ENCODE measurements at places on chromosomes 1 and 21.

- H3K36me3 ChIP-seq, result no peaks in the 10 kb centered on the region
- no peak for DNase-seq
- H3K27ac ChIP-seq, result no peak overlapping the region
- no peaks in the 10 kb centered on the region for H3K27me3 ChIP-seq
- H3K4me1 ChIP-seq, result peaks cover 56% of the 10 kb centered on the region
Measured at GRCh38 chr1:27116232-27116631, 38.7 kb downstream of the SLC9A1 start.

DNA sequence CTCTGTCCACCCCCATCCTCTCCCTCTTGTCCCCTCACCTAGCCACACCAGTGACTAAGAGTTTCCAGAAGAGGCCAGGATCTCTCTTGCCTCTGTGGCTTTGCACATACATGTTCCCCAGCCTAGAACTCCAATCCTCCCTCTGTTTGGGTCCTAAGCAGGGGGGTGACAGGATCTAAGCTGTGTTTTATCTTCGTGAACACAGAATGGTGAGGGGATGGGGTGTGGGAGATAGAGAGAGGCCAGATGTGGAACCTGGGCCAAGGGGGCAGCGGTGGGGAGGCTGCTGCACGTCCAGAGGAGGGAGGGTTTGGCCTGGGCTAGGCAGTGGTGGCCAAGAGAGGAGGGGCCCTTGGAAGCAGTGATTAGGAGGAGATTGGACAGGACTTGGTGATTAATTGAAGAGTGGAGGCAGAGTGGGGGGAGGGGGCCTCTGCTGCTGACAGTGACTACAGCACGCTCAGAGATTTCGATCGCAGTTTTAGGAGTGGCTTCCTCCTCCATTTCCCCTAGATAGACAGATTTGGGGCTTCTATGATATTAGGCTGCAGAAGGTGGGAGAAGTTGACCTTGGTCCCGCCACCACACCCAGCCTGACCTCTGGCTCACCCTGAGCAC, 17.1 kb upstream of the ADGRB2 start:
- no peaks in the 10 kb centered on the region for H3K36me3 ChIP-seq
- H3K4me1 ChIP-seq, result no peaks in the 10 kb centered on the region
- DNase-seq, result peak; percentile 44
- H3K27me3 ChIP-seq, result peaks cover 8% of the 10 kb centered on the region

- no peak overlapping the region for H3K4me3 ChIP-seq
- no peak for DNase-seq
- H3K27ac ChIP-seq, result no peak overlapping the region
- H3K36me3 ChIP-seq, result no peaks in the 10 kb centered on the region
Measured at GRCh38 chr1:7232441-7233236, 447.4 kb downstream of the CAMTA1 start.

- H3K4me1 ChIP-seq, result peaks cover 11% of the 10 kb centered on the region
- peak overlapping the region; percentile 87 for H3K27ac ChIP-seq
- H3K4me3 ChIP-seq, result no peak overlapping the region
Measured at GRCh38 chr1:155833665-155834295, 23.2 kb downstream of the GON4L start.

DNA sequence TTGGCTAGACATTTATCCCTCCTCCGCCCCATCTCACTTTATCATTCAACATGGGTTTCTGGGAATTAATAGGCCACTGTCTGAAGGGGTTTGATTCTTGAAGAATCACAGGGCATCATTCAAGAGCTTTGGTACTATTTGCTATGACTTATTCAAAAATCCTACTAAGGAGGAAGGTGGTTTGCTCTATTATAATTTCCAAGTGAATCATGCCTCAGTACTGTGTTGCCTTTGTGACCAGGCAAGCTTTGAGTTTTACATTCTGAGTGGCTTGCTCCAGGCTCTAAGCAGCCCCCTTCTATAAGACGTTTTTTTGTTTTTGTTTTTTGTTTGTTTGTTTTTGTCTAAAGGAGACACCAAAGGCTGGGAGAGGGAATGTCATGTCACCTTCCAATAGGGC, 2.6 kb downstream of the C1orf21 start:
- peaks cover 12% of the 10 kb centered on the region for H3K4me1 ChIP-seq
- H3K27me3 ChIP-seq, result peaks cover 4% of the 10 kb centered on the region
- DNase-seq, result no peak

DNA sequence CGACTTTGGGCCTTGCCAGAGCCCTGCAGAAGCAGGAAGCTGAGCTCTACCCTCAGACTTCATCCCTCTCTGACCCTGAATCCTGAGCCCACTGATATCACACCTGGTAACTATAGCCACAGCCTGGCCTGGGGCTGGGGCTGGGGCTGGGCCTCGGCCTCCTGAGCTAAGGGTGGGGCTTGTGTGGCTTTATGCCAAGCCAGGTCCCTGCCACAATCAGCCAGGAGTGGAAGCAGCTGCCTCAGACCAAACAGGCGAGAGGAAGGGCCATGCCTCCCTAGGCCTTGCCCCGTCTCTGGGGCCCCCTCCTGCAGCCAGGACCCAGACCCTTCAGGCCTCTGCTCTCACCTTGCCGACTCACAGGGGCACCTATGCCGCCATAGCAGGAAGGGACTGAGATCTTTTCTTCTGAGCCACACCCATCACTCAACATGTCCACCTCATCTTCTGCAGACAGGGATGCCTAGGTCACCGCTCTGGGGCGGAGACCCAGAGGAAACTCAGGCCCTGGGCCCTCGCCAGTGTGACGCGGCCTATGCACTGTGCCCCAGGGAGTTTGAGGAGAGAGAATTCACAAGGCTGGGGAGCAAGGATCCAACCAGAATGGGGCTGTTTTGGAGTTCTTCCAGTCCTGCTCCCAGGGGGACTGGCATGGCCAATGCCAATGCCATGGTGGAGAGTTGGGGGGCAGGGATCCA, 5.7 kb downstream of the UBXN11 start:
- peaks cover 9% of the 10 kb centered on the region for H3K36me3 ChIP-seq
- H3K27ac ChIP-seq, result no peak overlapping the region
- no peaks in the 10 kb centered on the region for H3K27me3 ChIP-seq
- peak; percentile 63 for DNase-seq
- H3K4me3 ChIP-seq, result no peak overlapping the region
- peaks cover 20% of the 10 kb centered on the region for H3K4me1 ChIP-seq

- peak; percentile 62 for DNase-seq
- no peaks in the 10 kb centered on the region for H3K27me3 ChIP-seq
Measured at GRCh38 chr1:224747578-224747977, 131.5 kb downstream of the CNIH3 start.

DNA sequence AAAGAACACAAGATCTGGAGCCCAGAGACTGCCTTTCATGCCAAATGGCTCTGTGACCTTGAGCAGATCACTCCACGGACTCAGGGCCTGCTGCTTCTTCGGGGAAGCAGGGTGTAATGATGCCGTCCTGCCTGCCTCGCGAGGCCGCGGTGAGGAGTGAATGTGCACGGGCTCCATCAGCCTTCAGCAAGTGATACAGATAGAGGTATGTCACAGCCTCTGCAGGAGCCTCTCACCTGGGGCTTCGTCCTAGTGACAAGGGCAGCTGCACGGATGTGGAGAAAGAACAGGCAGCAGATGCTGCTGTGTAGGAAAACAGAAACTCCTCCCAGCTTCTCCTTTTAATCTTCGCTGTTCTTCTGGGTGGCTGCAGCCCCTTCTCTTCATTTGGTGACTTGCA, 127.5 kb downstream of the KCNN3 start:
- H3K4me3 ChIP-seq, result no peak overlapping the region
- H3K4me1 ChIP-seq, result peaks cover 8% of the 10 kb centered on the region
- no peak overlapping the region for H3K27ac ChIP-seq
- DNase-seq, result no peak

GRCh38 chr1:157968946-157969345, 24.5 kb upstream of the KIRREL1 start:
- H3K4me3 ChIP-seq, result peak overlapping the region; percentile 43
- DNase-seq, result peak; percentile 87
- no peaks in the 10 kb centered on the region for H3K36me3 ChIP-seq
- no peaks in the 10 kb centered on the region for H3K27me3 ChIP-seq
- peak overlapping the region; percentile 79 for H3K27ac ChIP-seq
